ENCODE measurements at places on chromosomes 11 and 22.

- no peak for DNase-seq
These were observed 6.5 kb downstream of the PPFIBP2 start for GRCh38 chr11:7520011-7520942.

DNA sequence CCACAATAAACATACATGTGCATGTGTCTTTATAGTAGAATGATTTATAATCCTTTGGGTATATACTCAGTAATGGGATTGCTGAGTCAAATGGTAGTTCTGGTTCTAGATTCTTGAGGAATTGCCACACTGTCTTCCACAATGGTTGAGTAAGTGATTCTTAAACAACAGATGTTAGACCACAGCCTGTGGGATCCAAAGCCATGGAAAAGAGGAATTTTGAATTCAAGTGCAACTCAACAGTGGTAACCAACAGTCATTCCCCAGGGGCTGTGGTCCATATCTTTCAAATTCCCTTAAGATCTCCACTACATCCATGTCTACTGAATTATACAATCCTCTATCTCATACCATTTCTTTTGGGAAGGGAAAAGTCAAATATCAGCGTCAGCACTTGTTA, 321.5 kb downstream of the LARGE1 start:
- DNase-seq: no peak

GRCh38 chr22:24706054-24706453, 68.5 kb downstream of the PIWIL3 start:
- no peak for DNase-seq

DNA sequence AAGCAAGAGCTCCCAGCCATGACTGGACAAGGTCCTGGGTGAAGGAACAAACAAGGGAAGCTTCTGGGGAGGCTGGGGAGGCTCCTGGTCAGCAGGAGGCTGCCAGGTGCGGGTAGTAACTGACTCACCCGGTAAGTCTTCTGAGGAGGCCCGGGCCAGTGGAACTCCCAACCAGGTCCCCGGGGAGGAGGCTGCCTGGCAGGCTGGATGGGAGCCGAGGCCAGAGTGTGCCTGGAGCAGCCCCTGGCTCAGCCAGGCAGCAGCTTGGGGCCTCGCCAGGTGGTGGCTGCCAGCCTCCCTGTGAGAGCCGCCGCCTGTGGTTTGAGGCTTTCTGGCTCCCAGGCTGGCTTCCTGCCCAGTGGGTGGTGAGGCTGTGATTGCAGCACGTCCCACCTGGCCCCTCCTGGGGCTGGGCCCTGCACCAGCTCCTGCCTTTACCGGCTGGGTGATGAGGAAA, 46.2 kb downstream of the IGF2 start:
- no peak for DNase-seq

DNA sequence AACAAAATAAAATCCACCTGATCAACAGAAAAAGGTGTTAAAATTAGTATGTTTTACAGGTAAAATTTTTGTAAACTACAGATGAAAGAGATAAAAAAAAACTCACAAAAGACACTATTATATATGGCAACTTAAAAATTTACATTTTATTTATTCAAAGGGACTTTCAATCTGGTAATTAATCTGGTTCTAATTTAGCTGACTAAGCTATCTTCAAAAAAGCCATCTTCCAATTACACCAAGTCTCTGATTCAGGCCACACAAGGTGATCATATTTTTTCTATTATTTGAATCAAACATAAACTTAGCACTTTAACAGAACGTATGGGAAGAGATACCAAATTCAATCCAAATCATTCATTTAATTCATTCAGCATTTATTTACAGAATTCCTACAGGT, 7.6 kb downstream of the MRE11 start:
- no peak for DNase-seq

- no peak for DNase-seq
These were observed 314.2 kb downstream of the BUD13 start for GRCh38 chr11:116458546-116458945.

DNA sequence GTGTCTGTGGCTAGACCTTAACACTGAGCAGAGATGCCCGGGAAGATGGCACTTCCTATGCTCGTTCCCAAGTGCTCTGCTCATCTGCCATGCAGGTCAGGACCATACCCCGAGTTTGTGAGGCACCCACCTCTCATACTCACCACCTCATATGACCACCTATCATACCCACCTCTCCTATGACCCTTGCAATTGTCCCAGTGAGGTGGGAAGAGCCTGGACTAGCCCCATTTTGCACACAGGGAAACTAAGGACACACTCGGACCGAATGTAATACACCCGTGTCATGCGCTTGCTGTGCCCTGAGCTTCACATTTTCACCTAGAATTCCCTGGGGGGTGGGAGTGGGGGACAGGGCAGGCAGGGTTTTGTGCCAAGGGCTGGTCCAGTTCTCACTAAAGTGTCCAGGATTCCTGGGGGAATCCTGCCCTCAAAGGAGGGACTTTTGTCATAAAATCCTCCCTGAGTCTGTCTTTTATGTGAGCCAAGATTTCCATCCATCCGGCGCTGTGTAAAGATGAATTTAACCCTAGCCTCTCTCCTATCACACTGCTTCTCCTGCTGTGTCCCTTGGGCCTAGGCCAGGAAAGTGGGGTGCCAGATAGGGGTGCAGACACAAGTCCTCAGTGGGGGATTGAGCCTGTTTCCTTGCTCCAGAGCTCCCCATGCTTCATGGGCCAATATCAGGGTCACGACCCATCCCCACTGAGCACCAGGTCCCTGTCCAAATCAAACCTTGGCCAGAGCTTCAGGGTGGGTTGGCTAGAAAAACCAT, 20.0 kb downstream of the TPBGL start:
- DNase-seq: no peak

DNA sequence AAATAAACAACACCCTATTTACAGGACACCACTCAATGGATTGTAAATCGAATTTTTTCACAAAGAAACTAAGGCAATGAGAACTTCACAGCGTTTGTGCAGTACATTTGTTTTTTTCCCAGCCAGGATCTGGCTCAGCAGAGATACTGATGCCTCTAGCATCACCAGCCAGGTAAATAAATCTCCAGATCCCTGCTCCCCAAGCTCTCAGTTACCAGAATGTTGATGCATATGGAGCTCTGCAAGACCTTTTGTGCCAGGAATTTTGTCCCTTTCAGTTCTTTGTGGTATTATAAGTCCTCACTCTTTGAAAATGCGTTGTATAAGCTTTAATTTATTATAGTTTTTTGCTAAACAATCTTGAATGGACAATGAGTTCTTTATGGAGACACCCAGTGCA, 137.6 kb downstream of the MSANTD4 start:
- DNase-seq: no peak

GRCh38 chr11:129864811-129865210, 30.6 kb downstream of the NFRKB start:
- no peak for DNase-seq

DNA sequence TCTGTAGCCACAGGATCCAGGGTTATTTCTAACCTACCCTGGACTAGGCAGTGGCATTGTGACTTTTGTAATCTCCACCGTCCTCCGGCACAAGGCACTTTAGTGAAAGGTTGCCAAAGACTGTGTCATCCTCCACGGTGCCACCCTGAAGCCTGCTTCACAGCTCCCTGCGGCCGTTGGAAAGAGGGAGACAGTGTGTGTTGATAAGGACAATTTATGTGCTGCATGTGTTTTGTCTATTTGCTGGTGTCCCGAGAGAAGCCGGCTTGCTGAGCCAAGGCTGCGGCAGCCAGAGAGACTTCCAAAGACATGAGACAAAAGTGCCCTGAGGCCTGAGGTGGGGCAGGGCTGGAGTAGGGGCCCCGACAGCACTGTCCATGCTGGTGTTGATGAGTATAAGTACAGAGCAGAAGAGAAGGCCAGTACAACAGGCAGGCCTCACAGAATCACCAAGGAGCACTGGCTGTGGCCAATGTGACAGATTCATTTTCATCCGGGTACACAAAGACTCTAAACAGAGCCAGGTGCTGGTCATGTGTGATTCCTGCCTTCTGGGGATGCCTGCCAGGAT, 40.9 kb downstream of the GALNT18 start:
- DNase-seq: no peak
